ENCODE measurements at places on chromosomes 7 and 10.
A peak's percentile ranks its signal among the peaks of the same experiment; 100 is the strongest.

DNA sequence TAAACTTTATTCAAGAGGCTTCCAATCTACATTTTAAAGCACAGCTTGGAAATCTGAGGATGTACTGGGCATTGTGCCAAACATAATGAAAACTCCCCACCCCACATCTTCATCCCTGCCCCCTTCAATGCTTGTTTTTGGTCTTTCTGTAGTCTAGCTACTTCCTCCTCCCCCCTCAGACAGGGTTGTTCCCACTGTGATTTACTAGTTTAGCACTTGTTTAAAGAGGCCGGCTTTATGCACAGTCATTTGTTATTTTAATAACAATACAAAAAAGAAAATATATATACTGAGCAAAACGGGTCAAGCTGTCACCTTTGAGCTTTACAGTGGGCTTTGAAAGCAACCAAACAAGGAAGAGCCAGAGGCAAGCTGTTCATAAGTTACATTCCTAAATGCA is 132.6 kb downstream of the CHRM2 start:
- no peak for DNase-seq

- DNase-seq, result no peak
These were observed 9.5 kb downstream of the MNX1 start for GRCh38 chr7:157000741-157001653.

DNA sequence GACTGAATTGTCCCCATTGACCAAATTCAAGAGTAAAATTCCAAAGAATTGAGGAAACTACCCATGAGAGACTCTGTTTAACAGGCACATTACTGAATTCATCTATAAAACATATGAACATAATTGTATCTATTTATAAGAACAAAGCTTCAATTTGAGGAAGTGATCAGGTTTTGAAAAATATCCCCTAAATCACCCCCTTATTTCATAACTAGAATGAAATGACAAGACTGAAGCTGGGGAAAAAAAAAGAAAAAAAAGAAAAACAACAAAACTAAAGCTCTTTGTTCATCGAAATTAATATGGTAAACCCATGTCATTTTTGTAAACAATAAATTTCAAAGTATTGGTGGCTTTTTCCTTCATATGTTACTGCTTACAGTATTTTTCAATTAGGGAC is 184.9 kb upstream of the SEMA3A start:
- no peak for DNase-seq

- DNase-seq, result no peak
These were observed 3.9 kb upstream of the COL17A1 start for GRCh38 chr10:104089621-104090020.

DNA sequence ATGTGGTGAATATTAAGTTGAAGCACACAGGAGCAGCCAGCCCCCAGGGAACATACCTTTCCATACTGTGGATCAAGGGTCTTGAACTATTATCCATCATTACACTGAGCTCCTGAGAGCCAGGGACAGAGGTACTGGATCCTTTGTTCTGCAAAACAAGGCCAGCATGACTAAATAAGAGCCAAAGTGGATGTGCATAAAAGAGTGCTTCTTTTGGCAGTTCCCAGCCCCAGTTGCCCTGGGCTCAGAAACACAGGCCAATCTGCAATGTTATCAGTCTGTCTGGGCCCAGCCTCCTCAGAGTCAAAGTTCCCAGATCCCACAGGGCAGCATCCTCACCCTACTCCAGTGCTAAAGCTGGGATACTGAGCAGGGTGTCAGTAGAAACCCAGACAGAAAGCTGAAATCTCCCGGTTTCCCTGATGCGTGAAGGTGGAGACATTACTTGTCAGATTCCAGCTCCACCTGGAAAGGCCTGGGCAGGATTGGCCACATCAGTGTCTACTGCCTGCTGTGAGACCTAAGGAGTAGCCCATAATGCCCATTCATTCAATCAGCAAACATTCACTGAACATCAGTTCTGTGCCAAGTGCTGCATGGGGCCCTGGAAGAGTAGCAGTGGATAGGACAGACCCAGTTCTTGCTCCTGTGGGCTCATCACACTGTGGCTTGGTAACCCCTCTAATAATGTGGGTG is 342.7 kb downstream of the CXCL12 start:
- DNase-seq, result no peak

DNA sequence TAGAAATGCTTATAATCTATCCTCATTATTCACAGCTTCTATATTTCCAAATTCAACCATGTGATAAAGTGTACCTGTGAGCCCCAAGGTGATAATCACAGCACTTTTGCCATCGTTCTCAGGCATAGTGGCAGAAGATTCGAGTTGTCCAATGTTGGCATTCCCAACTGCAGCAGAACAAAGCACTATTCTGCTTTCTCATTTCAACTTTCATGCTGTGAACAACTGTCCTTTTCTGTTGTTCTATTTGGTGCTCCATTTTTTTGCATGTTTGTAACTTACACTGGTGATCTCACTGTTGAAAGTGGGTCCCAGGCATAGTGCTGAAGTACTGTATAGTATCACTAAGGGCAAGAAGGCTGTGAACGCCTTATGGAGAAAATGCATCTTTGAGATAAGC is 438.2 kb downstream of the PAXIP1 start:
- DNase-seq, result no peak

DNA sequence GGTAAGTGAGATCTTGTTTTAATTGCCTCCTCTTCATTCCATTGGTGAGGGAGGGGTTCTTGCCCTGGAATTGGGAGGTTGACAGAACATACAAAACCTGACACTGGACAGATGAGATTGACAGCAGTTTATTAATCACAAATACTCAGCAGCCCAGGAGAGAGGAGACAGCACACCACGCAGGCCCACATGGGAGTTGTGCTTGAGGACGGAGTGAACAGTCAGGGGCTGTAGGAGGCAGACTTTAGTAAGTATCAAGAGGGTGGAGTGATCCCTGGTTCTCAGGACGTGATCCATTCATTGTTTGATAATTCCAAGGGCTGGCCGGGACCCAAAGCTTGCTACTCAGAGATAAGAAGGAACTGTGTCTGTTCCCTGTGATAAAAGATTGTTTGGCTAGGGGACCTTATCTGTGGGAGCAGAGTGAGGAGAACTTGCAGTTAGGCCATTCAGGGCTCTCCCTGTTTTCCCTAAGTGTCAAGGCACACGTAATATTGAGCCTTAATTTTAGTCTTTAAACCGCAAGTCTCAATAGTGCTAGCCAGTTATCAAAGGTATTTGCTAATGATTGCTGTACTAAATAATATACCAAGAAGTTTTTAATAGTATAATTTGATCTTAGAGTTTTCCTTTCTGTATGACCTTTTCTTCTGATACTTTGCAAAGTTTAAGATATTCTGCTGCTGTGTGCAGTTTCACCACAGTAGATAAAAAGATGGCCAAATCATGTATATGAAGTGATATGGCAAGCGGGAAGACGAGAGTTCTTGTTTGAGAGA is 14.5 kb downstream of the CAPZA2 start:
- no peak for DNase-seq

- DNase-seq, result no peak
These were observed 13.7 kb downstream of the PRPS1L1 start for GRCh38 chr7:18013936-18014335.

- DNase-seq, result no peak
These were observed 17.4 kb downstream of the KPNA7 start for GRCh38 chr7:99190359-99191009.

DNA sequence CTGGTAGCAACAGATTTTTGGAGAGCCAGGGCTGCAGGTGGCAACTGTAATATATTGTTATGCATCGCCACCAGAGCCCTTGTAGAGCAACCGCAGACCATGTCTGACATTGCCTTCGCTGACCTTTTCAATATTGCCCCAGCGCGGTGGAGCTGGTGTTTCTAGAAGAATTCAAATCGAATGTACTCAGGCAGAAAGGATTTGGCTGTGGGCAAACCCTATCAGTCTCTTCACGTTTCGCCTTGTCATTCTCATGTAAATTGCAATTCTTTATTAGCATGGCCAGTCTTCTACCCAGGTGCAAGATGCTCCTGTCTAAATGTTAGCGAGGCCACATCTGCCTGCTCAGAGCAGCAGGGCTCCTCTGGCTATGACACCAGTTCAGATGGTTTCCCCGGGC is 490.2 kb upstream of the AUTS2 start:
- DNase-seq, result no peak

DNA sequence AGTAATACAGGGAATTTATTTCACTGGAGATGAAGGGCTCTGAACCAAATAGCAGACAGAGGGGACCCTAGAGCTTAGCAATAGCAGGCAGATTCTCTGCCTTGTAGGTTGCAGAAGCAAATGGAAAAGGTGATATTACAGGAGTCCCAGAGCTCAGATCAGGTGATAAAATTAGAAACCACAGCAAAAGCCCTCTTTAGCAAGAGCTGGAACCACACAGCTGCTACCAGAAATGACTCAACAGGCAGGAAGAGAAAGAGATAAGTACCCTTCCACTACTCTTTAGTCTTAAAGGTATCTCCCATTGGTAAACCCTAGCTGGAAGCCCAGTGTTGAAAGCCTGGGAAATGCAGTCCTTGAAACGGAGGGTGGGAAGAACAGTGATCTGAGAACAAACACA is 535.6 kb upstream of the GHITM start:
- DNase-seq, result no peak

DNA sequence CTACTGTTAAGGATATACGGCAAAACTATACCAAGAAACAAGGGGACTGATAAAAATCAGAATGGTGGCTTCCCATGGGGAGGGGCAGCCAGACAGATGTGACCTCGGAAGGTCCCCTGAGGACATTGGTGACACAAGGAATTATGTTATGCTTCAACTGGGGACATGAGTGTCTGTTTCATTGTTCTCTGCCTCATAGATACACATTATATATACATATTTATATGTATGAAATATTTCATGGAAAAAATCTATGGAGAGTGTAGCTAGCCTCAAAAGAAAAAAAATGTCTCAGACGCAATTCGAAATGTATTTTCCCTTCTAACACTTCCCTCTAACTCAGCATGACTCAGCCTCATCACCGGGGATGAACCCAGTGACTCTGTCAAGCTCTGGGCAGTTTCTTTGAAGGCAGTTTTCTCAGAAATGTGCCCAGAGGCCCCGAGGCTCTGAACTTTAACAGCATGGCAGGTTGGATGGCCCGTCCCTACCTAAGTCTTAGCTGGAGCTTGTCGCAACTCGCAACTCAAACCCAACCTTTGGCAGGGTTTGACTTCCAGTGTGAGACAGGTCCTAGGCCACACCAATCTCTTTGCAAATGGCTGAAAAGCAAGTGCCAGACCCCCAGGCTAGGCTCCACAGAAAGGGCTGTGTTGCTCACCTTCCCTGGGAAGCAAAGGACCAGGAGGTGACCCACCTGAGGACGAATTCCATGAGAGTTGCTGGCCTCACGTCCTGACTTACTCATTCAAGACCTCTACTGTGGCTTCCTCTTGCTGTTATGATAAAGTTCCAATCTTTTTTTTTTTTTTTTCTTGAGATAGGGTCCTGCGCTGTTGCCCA is 86.9 kb downstream of the CARD11 start:
- no peak for DNase-seq

DNA sequence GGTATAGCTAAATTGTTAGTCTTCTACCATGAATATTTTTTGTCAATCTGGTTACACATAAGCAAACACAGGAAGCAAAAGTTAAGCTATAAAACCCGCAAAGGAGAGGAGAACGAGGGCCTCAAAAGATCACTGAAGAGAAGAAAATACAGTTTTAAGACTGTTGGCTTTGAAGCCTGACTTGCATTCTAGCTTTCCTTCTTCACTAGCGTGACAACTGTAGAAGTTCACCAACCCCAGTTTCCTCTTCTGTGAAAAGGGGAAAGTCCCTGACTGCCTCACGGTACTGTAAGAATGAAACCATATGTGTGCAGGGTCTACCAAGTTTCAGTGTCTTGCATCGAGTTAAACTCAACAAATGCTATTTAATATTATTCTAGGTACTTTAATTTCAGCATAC is 7.5 kb upstream of the LRRN3 start:
- no peak for DNase-seq

GRCh38 chr7:149494738-149495368 is 2.8 kb downstream of the ZNF746 start:
- no peak for DNase-seq

GRCh38 chr10:96797485-96797884 is 34.6 kb upstream of the LCOR start:
- DNase-seq, result no peak

GRCh38 chr7:155973451-155973997 is 161.3 kb upstream of the SHH start:
- DNase-seq, result no peak

DNA sequence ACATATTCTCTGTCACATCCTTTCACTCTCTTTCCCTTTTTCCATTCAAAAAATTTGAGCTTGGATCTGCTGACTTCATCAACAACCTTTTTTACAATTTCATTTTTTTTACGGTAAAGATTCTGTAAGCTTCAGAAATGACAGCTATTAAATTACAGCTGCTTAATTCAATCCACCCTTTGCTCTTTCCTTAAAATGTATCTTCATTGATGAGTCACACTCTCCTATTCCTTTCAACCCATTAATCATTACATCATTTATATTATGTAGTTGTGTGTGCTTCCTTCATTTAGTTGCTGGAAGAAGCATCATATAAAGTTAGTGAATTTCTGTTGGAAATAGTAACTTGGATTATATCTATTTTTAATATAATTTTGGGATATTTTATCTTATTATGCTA is 67.1 kb upstream of the MAGI2 start:
- DNase-seq, result no peak

- no peak for DNase-seq
These were observed 8.0 kb downstream of the GET4 start for GRCh38 chr7:884191-885003.

GRCh38 chr10:133394064-133394663 is at the start of gene MTG1:
MTG1 (plus strand) TSS chr10:133394157; CDS start chr10:133394221, 64 bp downstream.
- DNase-seq, result peak; percentile 31

DNA sequence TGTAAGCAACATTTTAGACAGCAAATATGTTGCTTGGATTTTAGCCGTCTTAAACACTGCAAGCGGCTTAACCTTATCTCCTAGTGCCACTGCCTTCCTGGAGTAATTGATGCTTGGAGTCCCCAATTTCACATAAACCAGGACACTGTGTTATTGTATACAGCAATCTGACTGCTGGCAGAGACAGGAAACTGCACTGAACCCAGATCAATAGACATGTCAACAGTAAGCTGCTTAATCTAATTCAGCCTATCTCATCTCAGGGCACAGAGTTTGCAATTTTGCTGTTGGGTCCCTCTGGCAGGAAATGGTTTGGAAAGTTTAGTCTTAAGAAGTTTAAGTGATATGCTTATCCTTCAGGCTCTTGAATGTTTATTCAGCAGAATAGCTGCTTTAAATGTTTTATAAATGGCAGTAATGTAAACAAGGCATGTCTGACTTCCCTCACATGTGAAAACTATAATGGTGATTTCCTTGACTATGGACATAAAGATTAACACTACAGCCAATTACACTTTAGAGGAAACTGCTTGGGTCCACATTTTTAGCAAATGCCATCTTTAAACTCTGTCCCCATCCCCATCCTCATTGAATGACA is 598.6 kb downstream of the PARD3 start:
- DNase-seq, result no peak

GRCh38 chr10:58486821-58487220 is 25.9 kb upstream of the BICC1 start:
- no peak for DNase-seq

GRCh38 chr7:101115215-101115614 is 11.7 kb upstream of the SERPINE1 start:
- DNase-seq, result no peak

DNA sequence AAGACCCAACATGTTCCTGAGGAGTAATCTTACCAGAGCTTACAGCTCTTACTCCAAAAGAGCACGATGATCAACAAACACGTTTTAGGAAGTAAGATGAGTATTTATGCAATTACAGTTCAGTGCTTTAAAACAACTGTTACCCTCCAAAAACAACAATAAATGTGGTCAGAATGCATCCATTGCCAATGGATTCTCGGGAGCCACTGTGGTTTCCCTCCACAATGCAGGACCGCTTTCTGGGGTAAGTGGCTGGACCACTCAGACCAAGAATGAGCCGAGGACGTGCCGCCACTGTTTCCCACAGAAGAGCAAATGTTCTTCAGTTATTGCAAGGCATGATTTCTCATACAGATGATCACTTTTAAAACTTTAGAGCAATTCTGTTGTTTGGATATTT is 232.3 kb upstream of the MKLN1 start:
- no peak for DNase-seq

All from NCI-H2029 treated with DMSO at 0.1 percent for 48 hours (cell line).